ENCODE measurements at places on chromosomes 1 and 21.

DNA sequence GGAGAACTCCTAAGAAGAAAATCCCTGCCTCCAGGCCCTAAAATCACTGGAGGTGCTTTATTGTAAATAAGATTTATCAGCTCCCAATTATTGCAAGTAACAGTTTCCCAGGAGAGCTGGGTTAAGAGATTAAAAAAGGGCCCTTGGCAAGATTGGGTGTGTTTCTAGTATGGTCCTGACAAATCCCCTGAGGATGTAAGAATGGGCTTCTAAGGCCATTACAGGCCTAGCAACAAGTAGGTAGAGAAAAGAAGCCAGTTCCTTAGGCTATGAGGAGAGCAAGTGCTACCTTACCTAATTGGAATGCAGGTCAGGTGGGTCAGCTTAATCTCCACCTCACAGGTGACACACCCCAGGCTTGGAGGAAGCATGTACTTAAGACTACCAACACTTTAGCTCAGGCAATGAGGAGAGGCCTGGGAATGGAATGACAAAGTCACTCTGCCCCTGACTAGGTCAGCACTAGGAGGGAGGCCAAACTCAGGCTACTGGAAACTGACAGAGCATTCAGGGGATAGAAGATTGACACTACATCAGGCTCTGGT lies 6.8 kb upstream of the OTUD7B start:
- DNase-seq, result no peak

DNA sequence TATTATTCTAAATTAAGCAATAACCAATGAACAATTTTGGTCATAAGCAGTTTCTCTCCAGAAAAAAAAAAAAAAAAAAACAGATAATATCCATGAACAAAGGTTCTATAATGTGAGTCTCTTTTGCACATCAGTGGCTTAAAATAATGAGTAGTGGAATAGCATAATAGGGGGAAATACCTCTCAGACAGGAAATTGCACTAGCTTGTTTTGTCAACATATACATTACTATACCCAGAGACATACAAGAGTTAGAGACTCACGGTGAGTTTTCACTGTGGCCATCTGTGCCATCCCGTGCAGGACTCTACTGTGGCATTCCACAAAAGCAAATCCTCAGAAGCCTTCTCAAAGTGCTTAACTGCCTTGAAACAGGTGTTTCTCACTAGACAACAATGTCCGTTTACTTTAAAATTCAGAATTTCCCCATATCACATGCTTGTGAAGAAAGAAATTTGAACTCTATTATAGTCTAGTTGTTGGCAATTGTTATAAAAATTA lies 697.9 kb downstream of the USP25 start:
- DNase-seq, result no peak

GRCh38 chr1:9419369-9420041 lies 119.8 kb upstream of the SLC25A33 start:
- DNase-seq, result no peak

- no peak for DNase-seq
These were observed 17.7 kb downstream of the TNR start for GRCh38 chr1:175725684-175726083.

- no peak for DNase-seq
These were observed 4.7 kb downstream of the GPR137B start for GRCh38 chr1:236147068-236147467.

GRCh38 chr21:23822760-23823159 lies 1784.5 kb downstream of the MRPL39 start:
- no peak for DNase-seq

All from germinal center (tissue), 1 donor.